ENCODE measurements at places on chromosomes 3 and 15.

DNA sequence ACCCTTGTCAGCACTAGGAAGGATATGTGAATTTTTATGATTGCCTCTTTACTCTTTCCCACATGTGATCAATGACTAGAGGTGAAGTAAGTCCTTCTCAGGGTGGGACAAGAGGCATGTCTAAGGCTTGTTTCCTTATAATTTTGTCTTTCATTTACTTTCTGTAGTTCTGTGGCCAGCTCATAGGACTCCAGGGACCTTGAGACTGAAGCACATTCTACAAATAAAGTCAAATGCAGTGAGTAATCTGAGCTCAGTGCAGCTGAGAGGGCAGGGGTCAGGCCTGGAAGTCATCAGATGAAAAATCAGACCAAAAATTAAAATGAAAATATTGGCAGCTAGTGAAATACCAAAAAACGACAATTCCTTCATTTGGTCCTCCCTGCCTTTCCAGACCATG is 424.7 kb upstream of the THBS1 start:
- DNase-seq = no peak

DNA sequence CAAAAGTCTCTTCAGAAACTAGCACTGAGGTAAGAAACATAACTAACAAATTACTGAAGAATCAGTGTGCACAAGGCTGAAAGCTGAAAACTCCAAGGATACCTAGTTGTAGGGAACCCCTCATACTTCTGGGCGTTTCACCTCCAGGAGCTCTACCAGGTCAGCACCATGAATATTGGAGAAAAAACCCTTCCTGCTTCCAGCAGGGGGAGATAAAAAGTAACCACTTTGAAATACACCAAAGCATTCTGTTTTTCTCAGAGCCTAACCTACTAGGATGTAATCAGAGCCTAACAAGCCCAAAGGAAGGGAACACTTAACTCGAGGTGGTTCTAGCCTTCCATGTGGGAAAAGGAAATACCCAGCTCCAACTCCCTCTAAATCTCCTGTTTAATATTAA is 175.8 kb upstream of the MME start:
- DNase-seq = no peak

DNA sequence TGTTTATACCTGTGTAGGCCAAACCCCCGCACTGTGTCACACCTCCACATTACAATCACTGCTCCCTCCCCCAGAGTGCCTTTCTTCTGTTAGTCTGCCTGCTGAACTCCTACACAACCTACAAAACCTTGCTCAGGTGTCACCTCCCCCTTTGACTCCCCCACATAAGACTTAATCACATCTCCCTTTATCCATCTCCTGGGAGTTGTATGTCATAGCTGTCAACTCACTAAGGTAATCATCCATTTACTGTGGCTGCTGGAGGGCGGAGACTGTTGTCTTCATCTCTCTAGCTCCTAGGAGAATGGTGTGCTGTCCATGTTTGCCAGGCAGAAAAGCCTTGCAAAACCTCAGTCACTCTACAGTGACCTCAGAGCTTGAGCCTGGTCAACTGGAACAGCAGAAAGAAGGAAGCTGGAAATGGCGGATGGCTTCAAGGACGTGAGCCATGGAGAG is 43.8 kb downstream of the ZNF710 start:
- no peak for DNase-seq

DNA sequence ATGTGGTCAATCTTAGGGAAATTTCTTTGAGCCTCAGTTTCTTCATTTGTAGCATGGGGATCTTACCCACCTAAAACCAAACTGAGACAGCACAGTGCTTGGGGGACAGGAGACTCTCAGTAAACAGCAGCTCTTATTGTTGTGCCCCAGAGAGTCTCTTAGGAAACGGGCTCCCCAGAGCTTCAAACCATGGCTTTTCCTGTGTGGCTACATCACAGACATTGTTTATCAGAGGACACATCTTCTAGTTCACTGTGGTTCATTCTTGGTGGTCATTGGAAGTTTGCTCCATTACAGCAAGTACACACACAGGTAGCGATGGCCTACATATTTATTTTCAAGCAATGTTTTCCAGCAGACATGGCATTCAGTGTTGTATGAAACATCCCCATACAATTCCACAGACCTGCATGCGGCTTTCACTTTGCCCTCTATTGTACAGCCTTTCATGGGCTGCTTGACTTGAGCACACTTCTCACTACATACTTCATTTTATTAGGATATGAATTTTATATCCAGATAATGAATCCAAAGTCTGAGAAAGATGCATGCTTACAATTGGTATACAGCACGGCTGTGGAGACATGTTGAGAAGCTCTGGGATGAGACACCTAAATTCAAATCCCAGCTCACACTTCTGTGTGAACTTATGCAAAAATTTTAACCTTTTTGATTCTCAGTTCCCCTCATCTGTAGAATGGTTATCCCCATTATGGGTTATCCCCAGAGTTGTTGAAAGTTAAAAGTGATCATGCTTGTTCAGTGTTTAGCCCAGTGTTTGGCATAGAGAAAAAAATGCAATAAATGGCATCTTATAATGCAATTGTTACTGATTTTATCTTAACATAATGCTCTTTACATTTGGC is 84.8 kb upstream of the ICE2 start:
- no peak for DNase-seq

DNA sequence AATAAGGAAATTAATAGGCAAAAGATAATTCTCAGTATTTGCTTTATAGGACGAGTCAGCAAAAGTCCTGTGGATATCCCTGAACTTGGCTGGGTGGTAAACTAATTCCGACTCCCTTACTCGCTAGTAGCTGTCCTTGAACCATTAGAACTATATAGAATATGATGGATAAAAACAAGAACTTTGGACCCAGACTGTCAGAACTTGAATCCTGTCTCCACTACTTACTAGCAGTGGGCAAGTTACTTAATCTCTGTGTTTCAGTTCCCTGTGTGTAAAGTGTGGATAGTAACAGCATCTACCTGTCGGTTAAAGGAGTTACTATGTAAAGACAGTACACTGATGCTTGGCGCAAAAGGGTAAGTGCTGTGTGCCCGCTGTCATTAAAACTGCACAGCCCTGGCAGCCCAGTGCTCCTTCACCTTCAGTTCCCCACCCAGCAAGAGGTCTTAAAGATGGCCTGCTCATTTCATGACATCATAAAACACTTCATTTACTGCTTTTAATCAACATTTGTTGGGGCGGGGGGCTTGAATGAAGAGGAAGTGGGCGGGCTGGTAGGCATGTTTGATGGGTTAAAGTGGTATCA is 7.3 kb downstream of the TPM1 start:
- no peak for DNase-seq
